ENCODE measurements at places on chromosomes 4 and X.

- no peak for DNase-seq
Measured at GRCh38 chrX:152881289-152881688, 16.6 kb upstream of the ZNF185 start.

DNA sequence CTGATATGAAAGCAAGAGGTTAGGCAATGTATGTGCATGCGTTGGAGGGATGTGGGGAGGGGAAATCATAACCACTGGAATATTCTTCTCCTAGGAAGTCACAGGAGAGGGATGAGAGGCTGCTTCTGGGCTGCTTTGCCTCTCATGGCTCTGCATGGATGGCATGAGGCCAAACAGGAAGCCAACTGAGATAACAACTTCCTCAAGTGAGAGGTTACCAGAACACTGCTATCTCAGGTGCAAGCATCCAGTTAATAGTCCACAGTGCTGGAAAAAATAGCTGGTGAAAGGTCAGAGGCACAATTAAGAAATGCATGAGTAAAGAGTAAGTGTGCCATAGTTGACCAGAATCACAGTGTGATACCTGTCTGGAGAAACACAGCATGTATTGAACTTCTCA, 113.3 kb downstream of the ELOVL6 start:
- DNase-seq: peak; percentile 15

DNA sequence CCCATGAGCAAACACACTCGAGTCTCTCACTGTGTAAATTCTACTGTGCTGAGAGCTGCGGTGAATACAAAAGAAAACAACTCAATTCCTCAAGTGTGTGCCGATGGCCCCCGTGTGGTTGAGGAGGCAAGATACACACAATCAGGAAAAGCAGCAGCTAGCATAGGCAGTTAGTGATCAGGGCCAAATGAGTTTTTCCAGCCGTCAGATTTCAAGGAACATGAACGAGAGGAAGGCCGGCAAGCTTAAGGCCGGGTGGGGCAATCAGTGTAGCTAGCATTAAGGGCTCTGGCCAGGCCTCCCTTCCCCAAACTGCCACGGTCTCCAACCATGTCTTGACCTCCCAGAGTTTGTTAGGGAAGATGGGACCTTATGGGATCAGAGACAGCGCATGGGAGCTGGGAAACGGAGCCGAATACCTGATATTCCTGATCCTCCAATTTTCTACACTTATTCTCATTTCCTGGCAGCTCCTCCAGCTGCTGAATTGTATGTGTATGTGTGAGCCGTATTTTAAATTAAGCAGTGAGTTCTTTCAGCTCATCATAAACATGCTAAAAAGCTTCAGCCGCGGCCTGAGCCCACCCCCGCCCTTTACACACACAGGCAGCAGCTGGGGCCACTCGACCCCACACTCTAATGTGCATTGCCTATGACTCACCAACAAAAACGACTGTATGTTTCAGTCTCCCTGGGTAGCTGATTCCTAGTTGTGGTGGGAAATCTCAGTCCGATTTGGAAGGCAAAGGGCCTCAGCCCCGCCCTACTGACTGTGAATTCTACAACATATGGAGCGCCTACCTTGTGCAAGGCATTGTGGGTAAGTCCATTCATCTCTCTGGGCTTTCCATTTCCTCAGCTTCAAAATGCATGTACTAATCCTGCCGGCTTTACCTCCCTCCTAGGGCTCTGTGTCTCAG, 59.9 kb downstream of the RTL9 start:
- no peak for DNase-seq

- DNase-seq: no peak
Measured at GRCh38 chr4:159855731-159856130, 752.9 kb downstream of the RAPGEF2 start.

- no peak for DNase-seq
Measured at GRCh38 chr4:76594173-76594572, 159.1 kb downstream of the SHROOM3 start.
